Stimulated activated CD4-positive, alpha-beta T cell treated with anti-CD3 and anti-CD28 coated beads, Interleukin-15, amount 100 ng/mL, for 1 hour (primary cell): ENCODE measurements at places on chromosomes 5 and 9.

DNA sequence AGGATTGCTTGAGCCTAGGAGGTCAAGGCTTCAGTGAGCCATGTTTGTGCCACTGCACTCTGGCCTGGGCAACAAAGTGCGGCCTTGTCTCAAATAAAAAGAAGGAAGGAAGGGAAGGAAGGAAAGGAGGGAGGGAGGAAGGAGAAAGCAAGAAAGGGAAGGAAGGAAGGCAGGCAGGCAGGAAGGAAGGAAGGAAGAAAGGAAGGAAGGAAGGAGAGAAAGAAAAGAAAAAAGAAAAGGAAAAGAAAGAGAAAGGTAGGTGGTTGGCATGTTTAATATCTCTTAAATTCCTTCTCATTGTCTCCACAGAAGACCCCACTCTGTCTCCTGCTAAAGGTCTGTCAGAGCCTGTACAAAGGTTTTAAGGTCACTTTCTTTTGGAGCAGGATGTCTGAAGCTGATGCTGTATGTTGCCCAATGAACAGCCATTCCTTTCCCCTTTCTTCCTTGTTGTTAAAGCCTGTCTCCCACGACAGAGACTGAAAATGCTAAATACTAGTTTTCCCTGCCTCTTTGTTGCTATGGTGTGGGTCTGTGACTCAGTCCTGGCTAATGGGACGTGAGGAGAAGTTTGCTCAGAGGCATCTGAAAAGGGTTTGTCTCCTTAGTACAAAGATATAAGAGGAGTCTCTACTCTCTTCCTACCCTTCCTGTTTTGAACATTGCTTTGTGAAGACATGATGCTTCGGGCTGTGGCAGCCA is 213.3 kb downstream of the PCSK1 start:
- DNase-seq = no peak

DNA sequence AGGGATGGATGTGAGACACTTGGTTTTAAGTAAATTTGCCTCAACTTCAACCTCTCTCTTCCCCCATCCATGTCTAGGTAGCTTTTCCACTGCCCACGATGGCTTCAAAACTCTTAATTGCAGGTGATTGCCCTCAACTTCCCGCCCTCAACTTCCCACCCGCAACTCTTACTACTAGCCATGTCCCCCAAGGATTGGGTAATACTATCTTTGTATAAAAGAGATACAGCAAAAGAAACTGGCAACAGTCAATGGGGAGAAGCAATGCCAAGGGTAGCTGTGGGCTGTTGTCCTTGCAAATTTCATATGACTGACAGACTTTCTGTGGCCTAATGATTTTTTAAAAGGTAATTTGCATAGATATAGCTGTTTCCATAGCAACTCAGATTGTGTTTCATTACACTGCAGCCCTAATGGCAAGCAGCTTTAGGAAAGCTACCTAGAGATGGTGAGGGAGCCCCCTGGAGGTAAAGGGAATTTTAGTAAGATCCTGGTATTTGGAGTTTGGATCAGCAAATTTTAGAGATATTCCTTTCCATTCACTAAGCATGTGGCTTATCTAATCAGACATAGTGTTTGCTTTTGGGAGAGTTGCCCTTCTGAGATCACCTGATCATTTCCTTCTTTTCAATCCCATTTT is 421.5 kb upstream of the DAP start:
- no peak for DNase-seq

GRCh38 chr5:66653325-66653724 is 57.1 kb downstream of the MAST4 start:
- no peak for DNase-seq

DNA sequence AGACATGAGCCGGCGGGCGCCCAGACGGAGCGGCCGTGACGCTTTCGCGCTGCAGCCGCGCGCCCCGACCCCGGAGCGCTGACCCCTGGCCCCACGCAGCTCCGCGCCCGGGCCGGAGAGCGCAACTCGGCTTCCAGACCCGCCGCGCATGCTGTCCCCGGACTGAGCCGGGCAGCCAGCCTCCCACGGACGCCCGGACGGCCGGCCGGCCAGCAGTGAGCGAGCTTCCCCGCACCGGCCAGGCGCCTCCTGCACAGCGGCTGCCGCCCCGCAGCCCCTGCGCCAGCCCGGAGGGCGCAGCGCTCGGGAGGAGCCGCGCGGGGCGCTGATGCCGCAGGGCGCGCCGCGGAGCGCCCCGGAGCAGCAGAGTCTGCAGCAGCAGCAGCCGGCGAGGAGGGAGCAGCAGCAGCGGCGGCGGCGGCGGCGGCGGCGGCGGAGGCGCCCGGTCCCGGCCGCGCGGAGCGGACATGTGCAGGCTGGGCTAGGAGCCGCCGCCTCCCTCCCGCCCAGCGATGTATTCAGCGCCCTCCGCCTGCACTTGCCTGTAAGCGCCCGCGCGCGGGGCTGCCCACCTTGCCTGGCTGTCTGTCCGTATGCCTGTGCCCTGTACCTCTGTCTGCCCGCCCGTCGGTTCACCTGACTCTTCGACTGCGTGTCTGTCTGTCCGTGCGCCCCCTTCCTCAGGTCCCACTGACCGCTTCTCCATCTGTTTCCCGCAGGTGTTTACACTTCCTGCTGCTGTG is 412 bp downstream of the FGF18 start:
- no peak for DNase-seq

- no peak for DNase-seq
Observed at GRCh38 chr5:78102500-78102899, 192.0 kb downstream of the AP3B1 start.

GRCh38 chr5:44225231-44226160 is 163.7 kb downstream of the FGF10 start:
- DNase-seq = no peak

DNA sequence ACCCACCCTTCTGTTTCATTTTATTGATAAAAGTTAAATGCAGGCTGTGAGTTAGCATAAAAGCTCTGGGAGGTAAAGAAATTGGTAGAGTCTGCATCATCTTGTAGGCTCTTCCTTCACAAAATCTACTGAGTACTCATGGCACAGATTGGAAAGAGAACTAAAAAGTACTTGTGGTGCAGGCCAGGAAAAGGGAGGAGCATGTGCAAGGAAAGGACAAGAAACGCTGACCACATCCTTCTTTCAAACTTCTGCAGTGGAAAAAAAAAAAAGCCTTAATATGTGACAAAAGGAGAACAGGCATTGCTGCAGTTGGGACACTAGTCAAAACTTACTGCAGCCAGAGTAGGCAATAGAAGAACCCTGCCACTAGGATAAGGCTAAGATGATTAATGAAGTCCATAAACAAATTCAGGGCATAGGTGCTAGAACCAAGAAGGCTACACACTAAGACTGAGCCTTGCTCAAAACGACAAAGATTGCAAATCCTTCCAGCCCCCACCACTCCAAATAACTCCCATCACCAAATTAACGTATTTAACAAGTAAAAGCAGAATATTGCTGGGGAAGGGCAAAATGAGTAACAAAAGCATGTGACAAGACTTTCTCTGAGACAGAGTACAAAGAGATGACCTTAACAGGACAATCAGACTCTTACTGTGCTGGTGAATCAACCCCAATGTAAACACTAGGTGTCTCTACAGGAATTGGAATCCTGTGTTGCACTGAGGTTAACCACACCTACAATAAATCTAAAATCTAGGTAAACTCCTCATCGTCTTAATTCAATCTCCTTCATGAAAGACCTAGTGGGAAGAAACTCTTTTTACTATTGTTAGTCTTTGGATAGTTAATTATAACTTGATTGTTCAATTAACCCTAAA is 1024.8 kb downstream of the TLE1 start:
- DNase-seq = no peak

DNA sequence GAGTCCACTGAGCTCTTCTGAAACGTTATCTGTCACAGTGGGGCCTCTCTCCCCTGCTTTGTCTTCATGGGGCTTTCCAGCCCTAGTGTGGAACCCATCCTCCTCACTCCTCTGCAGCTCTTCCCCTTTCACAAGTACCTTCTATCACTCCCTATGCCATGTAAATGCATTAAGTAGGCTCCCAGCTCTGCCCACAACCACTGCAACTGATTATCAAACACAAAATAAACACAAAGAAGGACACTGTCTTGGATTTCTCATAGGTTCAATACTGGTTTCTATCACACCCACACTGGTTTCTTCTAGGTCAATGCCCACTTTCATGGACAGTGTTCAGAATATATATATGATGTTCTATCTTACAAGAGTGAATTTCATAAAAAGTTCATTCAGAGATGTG is 139.4 kb downstream of the GNAQ start:
- DNase-seq = no peak

GRCh38 chr5:100861148-100861547 is 41.9 kb downstream of the ST8SIA4 start:
- DNase-seq = no peak

- no peak for DNase-seq
Observed at GRCh38 chr9:109014608-109015280, 1.4 kb upstream of the CTNNAL1 start.

- no peak for DNase-seq
Observed at GRCh38 chr9:8860925-8861324, 1061.3 kb upstream of the DMAC1 start.

DNA sequence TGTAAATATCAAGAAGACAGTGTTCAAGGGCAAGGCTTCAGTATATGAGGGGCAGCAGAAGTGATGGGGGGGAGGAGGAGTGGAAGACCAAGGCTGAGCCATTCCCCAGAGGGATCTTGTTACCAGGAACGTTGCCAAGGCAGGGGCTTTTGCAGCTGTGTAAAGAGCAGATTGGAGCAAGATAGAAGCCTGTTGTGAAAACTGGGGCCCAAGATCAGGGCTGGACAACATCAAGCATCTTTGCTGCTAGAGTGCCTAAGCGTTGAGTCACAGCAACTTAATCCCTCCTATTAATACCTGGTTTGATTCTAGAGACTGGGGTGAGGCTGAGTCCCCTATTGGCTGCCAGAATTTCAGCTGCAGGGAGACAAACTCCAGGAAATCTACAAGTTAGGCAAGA is 18.4 kb upstream of the ERCC6L2 start:
- DNase-seq = no peak

GRCh38 chr5:56981548-56982315 is 29.8 kb upstream of the MIER3 start:
- no peak for DNase-seq

GRCh38 chr9:107866711-107867311 is 377.2 kb upstream of the KLF4 start:
- no peak for DNase-seq

- DNase-seq = no peak
Observed at GRCh38 chr9:129080298-129080600, 662 bp upstream of the DOLPP1 start.

- DNase-seq = no peak
Observed at GRCh38 chr9:103225702-103226646, 230.8 kb downstream of the CYLC2 start.

DNA sequence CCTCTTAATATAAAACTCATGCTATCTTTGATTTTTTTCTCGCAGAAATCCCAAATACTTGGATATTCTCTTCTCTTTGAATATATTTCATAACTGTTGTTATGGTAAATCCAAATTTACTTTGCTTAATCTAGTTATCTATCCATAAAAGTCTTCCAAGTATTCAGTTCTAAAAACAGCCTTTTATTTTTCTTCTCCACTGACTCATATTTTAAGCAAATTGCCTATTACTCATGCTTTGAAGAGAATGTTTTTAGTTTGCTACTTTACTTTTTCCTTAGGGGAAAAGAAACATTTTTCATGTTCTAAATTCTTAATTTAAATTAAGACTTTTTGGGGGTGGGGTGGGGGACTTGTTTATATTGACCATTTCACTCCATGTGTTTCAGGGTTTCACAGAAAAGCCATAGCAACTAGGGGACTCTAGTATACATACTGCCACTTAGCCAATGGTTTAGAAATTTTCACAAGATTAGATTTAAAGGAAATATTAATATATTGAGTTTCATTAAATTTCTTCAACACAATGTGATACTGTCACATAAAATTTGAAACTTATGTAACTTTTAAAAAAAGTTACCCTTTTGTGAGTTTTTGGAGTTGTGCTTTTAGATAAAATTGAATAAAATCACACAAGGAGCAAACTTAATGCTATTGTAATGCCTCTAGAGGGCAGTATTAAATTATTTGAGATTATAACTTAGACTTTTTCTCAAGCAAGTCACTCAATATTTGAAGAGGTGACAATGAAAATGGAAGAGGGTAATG is 545.8 kb upstream of the ARRDC3 start:
- no peak for DNase-seq

DNA sequence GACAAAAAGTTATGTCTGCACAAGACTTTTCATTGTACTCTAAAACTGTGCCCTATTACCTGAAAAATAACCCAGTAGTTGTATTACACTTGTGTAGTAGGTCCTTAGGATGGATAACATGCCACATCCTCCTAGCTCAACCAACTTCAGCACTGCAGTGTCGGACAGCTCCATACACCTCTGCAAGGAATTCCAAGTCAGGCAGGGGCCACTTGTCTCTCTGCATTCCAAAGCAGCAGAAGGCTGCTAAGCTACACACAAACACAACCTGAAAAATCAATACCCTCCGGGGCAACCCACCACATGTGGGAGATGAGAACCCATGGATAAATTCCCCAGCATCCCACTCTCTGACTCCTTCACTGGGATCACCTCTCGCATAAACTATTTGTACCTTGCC is 50.2 kb downstream of the MED10 start:
- no peak for DNase-seq

DNA sequence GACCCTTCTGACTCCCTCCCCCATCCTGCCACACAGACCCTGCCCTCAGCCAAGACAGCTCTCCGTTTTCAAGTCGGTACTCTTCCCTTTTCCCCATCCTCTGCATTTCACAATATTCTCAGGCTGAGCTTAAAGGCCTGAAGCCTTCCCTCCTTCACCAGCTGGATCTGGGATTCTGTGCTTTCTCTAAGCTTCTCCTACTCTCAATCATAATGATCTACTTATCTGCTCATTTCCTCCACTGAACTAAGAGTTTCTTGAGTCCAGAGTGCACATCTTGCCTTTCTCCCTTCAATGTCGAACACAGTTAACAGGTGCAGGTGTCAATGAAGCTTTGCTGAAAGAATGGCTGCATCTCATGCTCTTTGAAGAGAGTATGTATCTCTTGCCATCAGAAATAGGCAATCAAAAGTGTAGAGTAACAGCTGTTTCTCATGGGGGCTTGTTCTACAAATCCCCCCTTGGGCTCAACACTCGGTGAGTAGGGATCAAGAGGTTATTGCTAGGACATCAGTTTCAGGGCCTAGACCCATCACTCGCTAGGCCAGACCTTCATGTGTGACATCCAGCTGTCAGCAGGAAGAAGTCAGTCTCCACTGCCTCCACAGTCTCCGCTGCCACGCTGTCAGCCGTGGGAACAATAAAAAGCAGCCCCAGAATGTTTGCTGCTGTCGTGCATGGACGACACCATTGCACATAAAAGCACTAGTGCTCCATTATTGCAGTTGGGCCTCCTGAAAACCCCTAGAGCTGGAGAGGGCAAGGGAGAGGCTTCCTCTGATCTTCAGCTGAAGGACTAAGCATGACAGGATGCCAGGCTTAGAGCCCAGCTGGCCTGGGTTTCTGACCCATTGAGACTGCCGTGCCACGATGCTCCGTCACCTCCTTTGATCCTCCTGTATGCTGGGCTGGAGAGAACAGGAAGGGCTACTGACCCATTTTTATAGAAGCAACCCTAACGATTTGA is 23.7 kb downstream of the TRAF1 start:
- no peak for DNase-seq

DNA sequence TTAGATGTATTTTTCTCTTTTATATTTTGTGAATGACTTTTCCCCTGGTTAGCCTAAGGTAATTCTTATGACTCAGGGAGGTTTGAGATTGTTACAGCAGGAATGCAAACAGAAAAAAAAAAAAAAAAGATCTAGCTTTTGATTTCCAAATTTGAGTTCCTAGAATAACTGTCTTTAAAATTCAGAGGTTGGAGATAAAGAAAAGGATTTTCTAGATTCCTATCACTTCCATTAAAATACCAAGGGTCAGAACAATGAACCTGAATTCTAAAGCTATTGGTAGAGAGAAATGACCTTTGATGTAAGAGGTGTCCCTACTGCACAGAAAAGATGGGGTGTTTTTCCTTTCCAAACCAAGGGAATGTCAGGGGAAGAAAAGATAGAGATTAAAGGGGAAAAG is 262.5 kb downstream of the DOCK8 start:
- DNase-seq = no peak
